ENCODE measurements at places on chromosomes 1 and 21. TPM values are rescaled to one million over a fixed set of nuclear protein-coding genes. Genes with fewer than 3 reads are reported as not detected.

GRCh38 chr1:204327359-204327758 is 32.4 kb downstream of the PLEKHA6 start:
- H3K4me3 ChIP-seq = no peak overlapping the region
- no peak for DNase-seq
- H3K27ac ChIP-seq = no peak overlapping the region
- peaks cover 8% of the 10 kb centered on the region for H3K27me3 ChIP-seq

DNA sequence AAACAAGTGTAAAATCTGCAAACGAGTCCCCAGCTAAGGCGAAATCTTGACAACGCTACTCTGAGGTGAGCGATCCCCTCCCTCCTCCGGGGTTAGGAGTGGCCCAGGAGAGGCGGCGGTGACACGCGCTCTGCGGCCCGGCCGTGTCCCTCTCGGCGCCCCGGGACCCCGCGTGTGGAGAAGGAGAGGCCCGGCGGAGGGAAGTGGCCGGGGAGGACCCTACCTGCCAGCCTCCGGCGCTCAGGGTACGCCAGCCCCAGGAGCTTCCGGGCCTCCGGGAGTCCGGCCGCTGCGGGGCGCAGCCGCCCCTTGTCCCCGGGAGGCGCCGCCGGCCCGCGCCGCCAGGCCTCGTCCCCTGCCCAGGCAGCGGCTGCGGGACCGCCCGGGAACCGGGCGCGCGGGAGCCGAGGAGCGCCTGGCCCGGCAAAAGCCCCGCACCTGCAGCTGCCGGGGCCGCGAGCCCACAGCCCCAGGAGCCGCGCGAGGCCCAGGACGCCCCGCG is 543 bp downstream of the ABCB10 start:
- peak; percentile 46 for DNase-seq
- peaks cover 2% of the 10 kb centered on the region for H3K36me3 ChIP-seq
- H3K27ac ChIP-seq = peak overlapping the region; percentile 87
- peak overlapping the region; percentile 88 for H3K4me3 ChIP-seq
- H3K4me1 ChIP-seq = peaks cover 41% of the 10 kb centered on the region

Gene NPPA
- not detected for total RNA-seq

- no peaks in the 10 kb centered on the region for H3K36me3 ChIP-seq
- peaks cover 26% of the 10 kb centered on the region for H3K27me3 ChIP-seq
- DNase-seq = no peak
These were observed 35.3 kb downstream of the CLIC6 start for GRCh38 chr21:34704119-34704518.

GRCh38 chr21:14520535-14520934 is 25.6 kb downstream of the SAMSN1 start:
- H3K4me1 ChIP-seq = peaks cover 56% of the 10 kb centered on the region
- no peak overlapping the region for H3K4me3 ChIP-seq
- H3K27ac ChIP-seq = peak overlapping the region; percentile 33
- no peaks in the 10 kb centered on the region for H3K27me3 ChIP-seq

GRCh38 chr1:159929155-159930051 is 4.1 kb upstream of the TAGLN2 start:
- no peaks in the 10 kb centered on the region for H3K27me3 ChIP-seq
- peaks cover 3% of the 10 kb centered on the region for H3K36me3 ChIP-seq
- no peak overlapping the region for H3K4me3 ChIP-seq

Gene FCRL5
- not detected for total RNA-seq

- H3K27me3 ChIP-seq = peaks cover 5% of the 10 kb centered on the region
- no peaks in the 10 kb centered on the region for H3K36me3 ChIP-seq
- H3K4me3 ChIP-seq = no peak overlapping the region
- H3K27ac ChIP-seq = no peak overlapping the region
- DNase-seq = no peak
- no peaks in the 10 kb centered on the region for H3K4me1 ChIP-seq
These were observed 105.1 kb downstream of the ROR1 start for GRCh38 chr1:63878932-63879331.
